ENCODE measurements at places on chromosomes 1 and 21.
A peak's percentile ranks its signal among the peaks of the same experiment; 100 is the strongest.

DNA sequence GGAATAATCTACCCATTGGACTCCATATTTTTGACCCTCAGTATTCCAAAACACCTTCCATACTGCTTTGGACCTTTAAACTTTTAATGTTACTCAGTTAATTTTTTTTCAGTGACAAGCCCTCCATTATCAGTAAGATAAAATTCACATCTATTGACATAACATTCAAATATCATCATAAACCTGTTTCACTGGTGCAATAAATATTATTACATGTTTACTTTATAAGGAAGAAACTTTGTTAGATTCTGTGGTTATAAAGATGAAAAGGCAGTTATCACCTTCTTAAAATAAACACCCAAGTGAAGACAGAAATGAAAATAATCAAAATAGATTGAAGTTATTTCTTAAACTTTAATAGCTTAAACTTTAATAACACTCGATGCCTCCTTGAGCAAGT, 758.5 kb upstream of the ADGRL2 start:
- no peak for DNase-seq

GRCh38 chr1:214513394-214513793, 38.0 kb downstream of the PTPN14 start:
- DNase-seq: no peak

GRCh38 chr1:102970496-102971078, 137.7 kb downstream of the COL11A1 start:
- DNase-seq: peak; percentile 46

GRCh38 chr1:238401144-238401543, 510.4 kb upstream of the ZP4 start:
- DNase-seq: no peak

DNA sequence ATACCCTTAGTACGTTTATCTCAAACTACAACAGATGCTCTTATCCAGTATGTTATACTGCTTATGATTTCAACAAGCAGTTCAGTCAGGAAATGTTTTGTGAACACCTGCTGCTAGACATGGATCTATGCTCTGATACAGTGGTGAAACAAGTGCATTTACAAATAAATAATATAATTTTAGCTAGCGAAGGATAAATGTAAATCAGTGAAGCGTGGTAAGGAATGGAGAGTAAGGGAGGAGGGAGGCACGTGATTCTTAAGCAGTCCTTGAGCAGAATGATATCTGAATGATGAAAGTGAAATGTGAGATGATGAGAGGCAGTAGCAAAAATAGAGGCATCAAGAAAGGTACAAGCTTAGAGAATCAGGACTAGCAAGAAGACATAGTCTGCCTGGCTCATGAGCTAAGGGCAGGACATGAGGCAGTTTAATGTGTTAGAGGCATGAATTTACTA, 6.3 kb downstream of the TSNAX start:
- DNase-seq: no peak

GRCh38 chr21:40512590-40512989, 334.4 kb downstream of the DSCAM start:
- DNase-seq: no peak

DNA sequence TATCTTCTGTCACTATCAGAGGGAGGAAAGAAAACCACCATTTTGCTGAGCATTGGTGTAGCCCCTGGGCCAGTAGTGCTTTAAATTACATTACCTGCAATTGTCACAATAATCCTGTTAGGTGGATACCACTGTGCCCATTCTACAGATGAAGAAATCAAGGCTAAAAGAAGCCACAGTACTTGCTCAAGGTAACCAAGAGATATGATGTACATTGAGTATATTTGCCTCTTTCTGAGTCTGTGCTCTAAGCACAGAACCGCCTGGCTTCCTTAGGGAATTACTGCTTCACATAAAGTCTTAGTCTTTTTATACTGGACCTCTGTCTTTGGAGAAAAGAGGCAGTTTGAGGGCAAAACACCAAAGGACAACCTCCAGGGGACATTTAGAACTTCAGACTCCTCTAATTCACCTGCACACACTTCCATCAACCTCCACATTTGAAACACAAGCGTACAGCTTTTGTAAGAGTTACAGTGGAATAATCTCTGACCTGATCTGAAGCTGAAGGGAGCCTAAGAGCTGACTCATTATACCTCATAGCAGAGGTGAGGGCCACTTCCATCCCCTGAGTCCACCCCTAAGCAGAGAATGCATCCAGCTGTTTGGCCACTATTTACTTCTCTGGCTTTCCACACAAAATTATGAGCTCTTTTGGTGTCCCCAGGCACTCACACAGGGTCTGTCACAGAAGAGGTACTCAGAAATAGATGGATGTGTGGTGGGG, 61.8 kb downstream of the PLPP3 start:
- no peak for DNase-seq

Data from fibroblast of gingiva (primary cell).